ENCODE measurements at places on chromosomes 12 and 14.
A peak's percentile ranks its signal among the peaks of the same experiment; 100 is the strongest.

DNA sequence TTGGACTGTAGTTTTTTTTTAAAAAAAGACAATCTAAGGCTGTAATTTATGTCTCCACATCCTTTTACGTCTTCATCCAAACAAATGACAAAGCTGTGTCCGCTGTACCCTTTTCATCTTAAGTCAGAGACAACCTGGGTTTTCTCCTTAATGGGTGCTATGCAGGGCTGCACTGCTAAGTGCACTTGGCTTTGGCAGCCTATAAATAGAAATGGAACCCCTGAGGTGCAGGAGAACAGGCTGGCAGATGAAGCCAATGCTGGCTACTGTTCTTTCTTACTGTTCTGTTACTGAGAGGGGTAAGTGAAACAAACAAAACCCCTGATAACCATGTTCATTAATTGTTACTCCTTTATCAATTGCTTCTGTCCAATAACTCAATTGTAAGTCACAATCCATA lies 47.1 kb upstream of the KICS2 start:
- no peak for DNase-seq

- DNase-seq, result no peak
Measured at GRCh38 chr14:92861856-92862745, 60.8 kb upstream of the CHGA start.

DNA sequence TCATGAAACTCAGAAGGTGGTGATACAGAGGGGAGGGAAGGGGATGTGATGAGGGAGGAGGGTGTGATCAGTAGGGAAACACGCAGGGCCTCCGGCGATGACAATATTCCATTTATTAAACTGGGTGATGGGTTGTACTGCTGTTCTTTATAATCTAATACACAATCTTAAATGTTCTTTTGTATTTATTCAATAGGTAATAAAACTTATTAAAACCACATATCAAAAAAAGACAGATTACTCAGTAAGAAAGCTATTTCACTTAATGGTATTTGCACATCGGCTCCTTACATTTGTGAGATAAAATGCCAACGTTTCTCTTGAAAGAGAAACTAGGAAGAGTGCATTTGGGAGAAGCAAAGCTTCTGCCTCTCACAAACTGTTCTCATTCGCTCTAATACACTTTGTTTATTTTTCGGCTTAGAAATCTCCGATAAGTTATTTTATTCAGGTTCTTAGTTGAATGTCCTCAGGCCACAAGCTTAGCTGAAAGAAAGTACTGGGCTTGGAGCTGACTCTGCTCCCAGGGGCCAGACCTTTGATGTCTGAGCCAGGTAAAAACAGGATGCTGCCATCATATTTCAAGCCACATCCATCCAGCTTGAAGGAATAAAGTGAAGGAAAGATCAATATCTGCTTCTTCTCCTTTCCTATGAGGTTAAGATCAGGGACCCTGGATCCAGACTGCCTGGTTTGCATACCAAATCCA lies 17.5 kb downstream of the STON2 start:
- DNase-seq, result no peak

GRCh38 chr12:132936163-132936562 lies 19.9 kb downstream of the ZNF605 start:
- DNase-seq, result no peak

DNA sequence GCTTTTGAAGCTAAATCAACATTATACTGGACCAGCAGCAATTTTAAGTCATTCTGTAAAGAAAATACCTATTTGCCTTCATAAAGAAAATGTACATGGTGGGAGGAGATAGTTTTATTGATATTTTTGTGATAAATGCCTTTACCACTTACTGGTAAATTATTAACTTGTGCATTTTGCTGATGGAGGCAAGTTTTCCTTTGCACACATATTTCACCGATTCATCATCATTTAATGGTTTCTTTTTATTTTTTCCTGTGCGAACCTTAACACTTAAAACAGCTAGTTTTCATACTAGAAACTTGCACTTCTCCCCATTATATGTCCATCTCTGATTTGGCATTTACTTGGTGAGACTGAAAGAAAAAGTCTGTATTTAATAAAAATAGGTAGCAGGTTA lies 239.3 kb downstream of the TRHDE start:
- no peak for DNase-seq

GRCh38 chr12:104750061-104750460 lies 208.0 kb downstream of the SLC41A2 start:
- peak; percentile 83 for DNase-seq

- no peak for DNase-seq
Measured at GRCh38 chr12:103505371-103506236, 9.8 kb upstream of the C12orf42 start.

DNA sequence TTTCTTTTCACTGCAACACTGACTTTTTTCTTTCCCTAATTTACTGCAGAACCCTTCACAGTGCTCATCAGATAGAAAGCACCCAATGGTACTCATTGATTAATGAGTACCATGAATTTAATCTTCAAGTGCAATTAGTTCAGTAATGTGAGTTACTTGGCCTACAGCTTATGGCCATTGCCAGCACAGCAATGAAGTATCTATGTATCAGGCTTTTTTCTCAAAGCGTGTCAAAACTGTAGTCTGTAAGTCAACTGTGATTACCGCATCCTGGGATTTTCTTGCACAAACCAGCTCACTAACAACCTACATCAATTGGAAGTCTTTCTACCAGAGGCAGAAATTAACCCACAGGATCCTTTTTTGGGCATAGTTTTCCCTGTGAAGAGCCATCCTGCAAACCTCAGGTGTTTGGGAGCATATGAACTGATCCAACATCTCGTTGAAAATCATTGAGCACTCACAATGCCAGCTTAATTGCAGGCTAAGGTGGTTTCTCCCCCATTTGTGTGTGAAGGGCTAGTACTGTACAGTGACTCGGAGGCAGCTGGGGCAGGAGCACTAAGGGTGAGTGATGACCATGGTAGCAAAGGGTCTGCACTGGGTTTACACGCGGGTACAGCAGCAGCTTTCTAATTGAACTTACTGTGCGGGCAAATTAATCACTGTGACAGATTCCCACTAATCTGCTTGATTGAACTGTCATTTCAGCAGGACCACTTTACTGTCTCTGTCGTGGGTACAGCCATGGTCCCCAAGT lies 619.3 kb downstream of the SNAPC1 start:
- DNase-seq, result no peak

GRCh38 chr12:119479121-119479561 lies 114.4 kb upstream of the TMEM233 start:
- DNase-seq, result no peak

GRCh38 chr14:22466491-22466890 lies 122.5 kb downstream of the DAD1 start:
- DNase-seq, result peak; percentile 12

DNA sequence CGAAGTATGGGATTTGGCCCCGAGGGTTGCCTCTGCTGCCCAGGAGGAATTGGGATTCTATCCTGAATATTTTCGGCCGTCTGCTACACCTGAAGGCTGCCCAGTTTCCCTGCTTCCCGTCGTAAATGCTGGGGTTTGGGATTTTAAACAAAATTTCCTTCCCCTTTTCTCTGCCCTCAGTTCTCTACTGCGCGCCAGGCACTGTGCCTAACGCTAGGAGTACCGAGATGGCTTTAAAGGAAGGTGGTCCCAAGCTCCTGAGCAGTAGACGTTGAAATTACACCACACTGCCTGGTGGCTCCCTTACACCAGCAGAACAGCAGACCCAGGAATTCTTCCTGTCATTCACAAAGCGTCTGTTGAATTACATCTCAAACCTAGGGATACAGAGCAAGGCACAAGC lies 566 bp upstream of the PRDM4 start:
- DNase-seq, result no peak

DNA sequence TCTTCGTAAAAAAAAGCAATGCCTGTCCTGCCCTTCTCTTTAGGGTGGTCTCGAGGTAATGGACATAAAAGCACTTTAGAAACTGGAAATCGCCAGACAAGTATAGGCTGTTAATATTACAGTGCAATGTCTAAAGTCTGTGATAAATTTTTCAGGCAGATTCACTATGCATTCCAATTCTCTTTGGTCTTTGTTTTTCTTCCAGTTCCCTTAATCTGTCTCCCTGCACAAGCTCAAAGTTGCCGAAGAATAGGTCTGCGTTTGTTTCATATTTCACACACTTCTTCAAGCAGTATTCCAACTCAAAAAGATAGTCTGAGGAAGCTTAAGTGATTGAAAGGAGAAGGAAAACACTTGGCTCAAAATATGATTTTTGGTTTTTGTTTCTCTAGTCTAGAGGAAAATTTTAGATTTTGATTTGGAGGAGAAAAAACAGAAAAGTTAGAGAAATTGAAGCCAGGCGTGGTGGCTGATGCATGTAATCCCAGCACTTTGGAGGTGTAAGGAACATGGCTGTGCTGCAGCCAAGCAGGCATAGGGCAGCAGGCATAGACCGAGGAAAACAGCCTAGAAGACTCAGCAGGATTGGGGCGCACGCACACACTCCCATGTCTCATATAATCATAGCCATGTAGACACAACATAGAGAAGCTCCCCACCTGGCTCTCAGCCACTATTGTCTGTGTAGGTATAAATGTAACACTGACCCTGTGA lies 96.2 kb upstream of the TMPO start:
- DNase-seq, result peak; percentile 11

DNA sequence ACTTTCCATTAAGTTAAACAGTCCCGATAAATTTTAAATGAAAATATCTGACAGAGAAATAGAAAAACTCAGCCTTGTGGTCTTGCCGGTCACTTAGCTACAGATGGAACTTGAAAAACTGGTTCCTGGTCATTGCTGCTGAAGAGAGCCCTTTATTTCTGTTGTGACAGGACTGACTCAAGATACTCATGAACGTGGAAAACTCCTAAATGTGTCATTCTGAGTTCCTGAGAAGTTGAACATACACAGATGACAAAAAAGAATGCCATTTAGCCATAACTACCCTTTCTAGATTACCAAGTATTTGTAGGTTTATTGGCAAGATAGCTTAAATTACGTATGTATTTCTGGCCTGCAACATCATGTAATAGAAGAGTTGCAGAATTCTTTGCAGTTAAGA lies 134.2 kb downstream of the HMGA2 start:
- DNase-seq, result no peak

DNA sequence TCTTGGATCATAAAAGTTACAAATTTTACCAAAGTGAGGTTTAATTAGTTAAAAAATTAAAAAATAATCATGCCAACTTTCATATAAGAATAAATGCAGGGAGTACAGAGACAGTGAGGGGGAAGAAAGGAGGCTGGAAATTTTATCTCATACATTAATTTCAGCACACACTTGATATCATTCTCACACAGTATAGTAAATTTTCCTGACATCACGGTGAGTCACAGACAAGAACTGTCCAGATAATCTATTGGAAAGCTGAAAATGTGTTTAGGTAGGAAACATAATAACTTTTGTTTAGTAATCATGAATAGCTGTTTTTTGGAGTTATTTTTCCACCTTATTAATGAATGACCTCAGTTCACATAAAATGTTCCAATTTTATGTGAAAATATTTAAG lies 1204.8 kb downstream of the GALC start:
- DNase-seq, result no peak

DNA sequence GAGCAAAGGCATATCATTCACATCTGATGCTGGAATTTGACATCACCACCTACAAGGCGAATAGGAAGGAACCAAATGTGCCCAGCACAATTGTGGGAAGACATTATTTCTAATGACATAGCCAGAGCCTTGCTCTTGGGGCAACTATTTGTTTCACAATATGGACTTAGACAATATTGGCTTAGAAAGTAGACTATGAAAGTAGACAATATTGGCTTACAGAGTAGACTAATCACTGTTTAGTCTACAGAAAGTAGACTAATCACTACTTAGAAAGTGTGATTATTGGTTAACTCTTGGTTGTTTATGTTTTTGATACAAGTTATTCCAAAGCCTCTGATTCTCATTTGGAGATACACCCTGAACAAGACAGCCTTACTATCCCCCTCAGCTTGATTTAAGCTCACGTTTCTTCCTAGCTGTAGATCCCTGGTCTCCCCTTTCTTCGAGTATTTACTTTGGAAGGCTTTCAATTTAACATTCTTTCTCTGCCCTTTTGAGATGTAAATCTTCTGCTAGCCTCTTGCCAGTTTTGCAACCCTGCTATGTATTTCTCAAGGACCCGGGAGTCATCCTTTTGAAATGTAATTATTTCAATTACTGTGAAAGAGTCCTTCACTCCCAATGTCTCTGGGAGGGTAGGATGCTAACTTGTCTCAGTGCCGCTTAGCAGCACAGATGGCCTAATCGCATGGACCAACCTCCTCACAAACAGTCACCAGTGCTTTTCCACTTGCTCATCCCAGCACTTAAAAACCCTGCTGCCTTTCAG lies 843.2 kb downstream of the GALC start:
- no peak for DNase-seq

DNA sequence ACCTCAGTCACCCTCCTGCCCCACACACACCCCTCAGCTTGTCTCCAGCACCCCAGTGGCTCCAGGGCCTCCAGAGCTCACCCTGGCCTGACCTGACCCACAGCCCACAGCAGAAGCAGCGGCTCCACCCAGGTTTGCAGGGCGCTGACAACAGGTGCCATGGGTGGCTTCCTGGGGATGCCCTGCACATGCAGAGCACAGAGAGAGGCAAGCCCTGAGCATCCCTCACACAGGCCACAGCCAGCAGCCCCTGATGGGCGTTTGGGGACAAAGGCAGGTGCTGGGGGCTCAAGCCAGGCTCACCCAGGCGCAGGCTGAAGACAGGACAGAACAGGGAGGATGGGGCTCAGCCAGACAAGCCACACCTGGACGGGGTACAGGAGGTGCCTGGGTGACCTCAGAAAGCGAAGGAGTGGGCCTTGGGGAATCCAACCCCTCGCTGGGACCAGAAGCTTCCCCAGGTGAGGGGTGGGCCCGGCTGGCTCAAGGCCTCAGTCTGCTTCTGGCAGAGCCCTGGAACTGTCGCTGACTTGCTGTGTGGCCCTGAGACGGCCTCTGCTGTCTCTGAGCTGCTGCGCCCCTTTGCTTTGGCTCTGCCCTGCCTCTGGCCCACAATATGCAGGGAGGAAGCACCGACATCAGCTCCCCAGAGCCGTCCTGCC lies 10.6 kb downstream of the ARL6IP4 start:
- no peak for DNase-seq

DNA sequence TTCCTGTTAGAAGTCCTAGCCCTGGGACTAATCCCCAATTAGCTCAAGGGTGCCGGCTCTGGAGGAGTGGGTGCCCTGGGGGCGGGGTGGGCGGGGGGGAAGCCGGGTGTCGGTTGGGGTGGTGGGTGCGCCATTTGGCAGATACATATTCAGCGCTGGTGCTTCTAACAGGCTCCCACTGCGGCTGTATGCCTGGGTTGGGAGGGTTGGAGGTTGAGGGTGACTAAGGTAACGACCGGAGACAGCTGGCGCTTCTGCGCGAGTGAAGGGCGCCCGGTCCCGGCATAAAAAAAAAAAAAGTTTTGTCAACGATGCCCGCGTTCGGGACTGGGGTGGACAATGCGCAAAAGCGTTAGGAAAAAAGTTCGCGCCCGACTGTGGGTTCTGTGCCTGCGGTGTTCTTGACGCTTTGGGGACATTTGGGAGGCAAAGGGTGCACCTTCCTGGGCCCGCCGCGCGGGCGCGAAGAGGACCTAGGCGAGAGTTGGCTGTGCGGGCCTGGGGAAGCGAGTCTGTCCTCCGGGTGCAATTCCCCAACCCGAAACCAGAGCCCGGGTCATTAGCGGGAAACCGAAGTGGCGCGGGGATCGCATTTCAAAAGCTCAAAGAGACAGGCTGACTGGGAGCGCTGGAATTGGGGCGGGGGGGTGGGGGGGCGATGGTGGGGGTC lies 19.2 kb downstream of the TBX3 start:
- no peak for DNase-seq

GRCh38 chr12:127280393-127281275 lies 986.3 kb upstream of the TMEM132C start:
- DNase-seq, result no peak

Data from hepatic stellate cell (primary cell).